IMR-90 (cell line): ENCODE measurements at places on chromosomes 6 and 20. TPM values are rescaled to one million over a fixed set of nuclear protein-coding genes. Genes with fewer than 3 reads are reported as not detected.

MRPS18B gene
- total RNA-seq = 71.7 and 82.3 TPM in 2 replicates

SOBP gene
- 0.72 and 1.1 TPM in 2 replicates for total RNA-seq

NECAB3 gene
- total RNA-seq = 8.6 and 10.0 TPM in 2 replicates

- DNase-seq = no peak
Measured at GRCh38 chr20:54566031-54566688, 90.8 kb downstream of the DOK5 start.

GRCh38 chr6:165872311-165872710, 209.3 kb upstream of the PDE10A start:
- DNase-seq = no peak

GRCh38 chr20:16528078-16528477, 45.2 kb downstream of the KIF16B start:
- peak; percentile 96 for DNase-seq

DNA sequence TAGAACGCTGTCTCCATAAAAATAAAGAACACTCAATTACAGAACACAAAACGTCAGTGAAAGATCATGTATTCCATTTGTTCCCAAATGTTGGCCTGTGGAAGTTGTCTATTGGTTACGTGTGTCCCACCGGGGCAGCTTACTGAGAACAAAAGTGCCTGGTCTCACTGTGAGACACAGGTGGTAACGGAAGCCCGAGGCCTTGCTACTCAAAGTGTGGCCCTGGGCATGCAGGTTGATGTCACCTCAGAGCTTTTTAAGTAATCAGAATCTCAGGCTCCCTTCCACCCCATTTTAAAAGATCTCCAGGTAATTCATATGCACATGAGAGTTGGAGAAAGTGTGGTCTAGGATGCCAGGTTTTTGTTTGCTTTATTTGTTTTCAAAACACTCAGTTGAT, 422.5 kb upstream of the OPRM1 start:
- DNase-seq = no peak

DNA sequence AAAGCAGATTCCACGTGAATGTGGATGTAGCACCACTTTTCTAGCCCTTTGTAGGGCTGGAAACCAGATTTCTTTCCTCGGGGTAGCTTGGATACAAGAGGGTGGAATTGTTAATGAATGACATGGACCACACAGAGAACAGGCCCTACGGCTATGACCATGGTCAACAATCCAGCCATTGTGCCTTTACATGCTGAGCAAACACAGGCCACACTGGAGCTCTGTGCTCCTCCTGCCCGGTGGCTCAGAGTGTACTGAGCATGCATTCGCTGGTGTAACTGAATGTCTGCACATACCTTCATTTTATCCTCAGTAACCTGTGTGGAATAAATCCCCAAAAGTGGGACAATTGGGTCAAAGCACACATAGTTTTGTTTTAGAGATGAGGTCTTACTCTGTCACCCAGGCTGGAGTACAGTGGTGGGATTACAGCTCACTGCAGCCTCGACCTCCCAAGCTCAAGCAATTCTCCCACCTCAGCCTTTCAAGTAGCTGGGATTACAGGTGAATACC, 32.8 kb downstream of the LRP11 start:
- DNase-seq = no peak

DNA sequence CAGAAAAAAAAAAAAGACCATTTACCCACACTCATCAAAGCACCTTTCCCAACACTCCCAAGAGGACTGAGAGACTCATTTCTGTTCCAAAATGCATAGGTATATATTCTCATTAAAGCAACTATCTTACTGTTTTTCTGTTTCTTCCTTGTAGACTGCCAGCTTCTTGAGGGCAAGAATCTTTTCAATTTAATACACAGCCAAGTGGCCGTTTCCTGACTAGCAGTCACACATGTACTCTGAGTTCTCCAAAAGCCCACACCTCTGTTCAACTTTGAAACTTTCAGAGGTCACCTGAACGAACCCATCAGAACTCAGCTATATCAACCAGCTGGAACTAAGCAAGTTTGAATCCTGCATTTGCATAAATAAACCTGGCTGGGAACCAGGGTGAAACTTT, 92.7 kb downstream of the DTNBP1 start:
- no peak for DNase-seq
